ENCODE measurements at places on chromosomes 11 and 22.

DNA sequence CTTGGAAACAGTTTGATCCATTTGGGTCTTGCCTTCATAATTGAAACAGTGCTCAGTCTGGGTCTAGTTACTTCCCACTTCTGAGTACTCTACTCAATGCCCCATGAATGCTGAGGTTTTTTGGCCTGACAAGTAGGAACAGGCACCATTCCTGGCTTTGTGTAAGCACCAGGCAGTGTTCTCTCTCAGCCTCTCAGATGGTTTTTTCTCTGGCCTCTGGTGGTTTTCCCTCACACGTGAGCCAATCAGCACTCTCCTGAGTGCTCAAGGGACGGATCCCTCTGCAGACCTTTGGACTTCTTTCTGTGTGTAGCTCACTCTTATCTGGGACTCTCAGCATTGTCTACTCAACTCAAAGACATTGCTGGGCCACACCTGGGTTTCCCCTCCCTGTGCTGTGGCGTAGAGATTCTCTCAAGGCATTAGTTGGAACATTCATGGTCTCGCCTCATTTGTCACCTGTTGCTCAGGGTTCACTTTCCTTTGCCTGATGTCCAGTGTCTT is 21.3 kb downstream of the SIK2 start:
- DNase-seq = no peak

DNA sequence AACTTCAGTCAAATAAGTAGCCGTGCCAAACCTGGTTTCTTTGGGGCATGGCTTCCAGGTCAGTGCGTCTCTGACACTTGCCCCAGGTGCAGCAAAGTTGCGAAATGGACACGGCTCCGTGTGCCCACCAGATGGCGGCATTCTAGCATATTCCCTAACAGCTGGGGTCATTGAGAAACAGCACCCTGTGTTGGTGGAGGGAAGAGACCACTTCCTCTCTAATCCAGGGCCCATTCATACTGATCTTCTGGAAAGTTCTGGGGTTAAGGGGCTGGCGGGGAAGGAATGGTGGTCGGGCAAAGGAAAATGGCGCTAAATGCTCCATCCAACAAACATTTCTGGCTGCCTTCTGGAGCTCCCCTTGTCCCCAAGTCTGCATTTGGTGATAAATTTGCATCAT is 141.2 kb upstream of the TIMP3 start:
- DNase-seq = no peak

- DNase-seq = no peak
Measured at GRCh38 chr22:20530368-20531153, 23.2 kb downstream of the MED15 start.

- DNase-seq = no peak
Measured at GRCh38 chr22:47371263-47372090, 609.0 kb downstream of the TBC1D22A start.

- DNase-seq = no peak
Measured at GRCh38 chr22:37697538-37697835, 639 bp downstream of the TRIOBP start.
